Stomach (tissue), 19 donors: ENCODE measurements at places on chromosomes 1 and 21.
A peak's percentile ranks its signal among the peaks of the same experiment; 100 is the strongest.

- H3K4me1 ChIP-seq: no peaks in the 10 kb centered on the region
- no peaks in the 10 kb centered on the region for H3K36me3 ChIP-seq
- DNase-seq: no peak
- no peak overlapping the region for H3K4me3 ChIP-seq
These were observed 46.0 kb downstream of the GRHL3 start for GRCh38 chr1:24364975-24365678.

GRCh38 chr1:98298319-98298718 is 363.2 kb upstream of the SNX7 start:
- H3K27ac ChIP-seq: no peak overlapping the region
- H3K27me3 ChIP-seq: no peaks in the 10 kb centered on the region
- H3K4me3 ChIP-seq: no peak overlapping the region
- H3K4me1 ChIP-seq: no peaks in the 10 kb centered on the region
- no peaks in the 10 kb centered on the region for H3K36me3 ChIP-seq

- no peak overlapping the region for H3K27ac ChIP-seq
- H3K27me3 ChIP-seq: no peaks in the 10 kb centered on the region
- no peak for DNase-seq
- H3K36me3 ChIP-seq: no peaks in the 10 kb centered on the region
These were observed 127.6 kb upstream of the C1orf105 start for GRCh38 chr1:172292840-172293239.

DNA sequence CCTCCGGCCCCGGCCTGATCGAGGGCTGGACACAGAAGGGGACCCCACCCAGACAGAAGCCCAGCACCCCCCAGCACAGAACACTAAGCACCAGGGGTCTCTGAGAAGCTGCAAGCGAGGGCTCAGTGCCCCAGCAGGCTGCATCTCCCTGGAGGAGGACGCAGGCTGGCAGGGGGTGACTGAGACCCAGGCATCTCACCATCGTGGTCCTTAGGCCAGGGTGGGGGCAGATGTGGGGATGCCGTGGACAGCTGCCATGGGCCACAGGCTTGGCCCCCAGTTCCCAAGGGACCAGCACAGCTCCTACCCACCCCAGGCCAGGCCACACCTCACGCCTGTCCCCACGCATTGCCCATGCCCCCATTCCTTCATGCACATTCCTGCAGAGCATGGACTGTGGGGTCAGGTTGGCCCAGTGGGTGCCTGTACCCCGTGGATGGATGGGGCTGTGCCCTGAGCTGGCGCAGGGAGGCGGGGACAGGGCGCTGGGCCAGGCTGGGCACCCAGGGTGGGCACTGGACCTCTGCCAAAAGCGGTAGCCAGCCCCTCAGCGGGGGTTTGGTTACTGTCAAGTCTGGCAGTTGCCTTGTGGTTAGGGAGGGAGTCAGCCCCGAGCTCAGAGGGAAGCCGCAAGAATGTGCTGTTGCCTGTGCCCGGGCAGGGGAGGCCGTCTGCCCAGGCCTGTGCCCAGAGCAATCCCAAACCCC is 61.5 kb downstream of the ARHGEF16 start:
- H3K4me3 ChIP-seq: no peak overlapping the region
- H3K4me1 ChIP-seq: no peaks in the 10 kb centered on the region
- no peaks in the 10 kb centered on the region for H3K27me3 ChIP-seq
- peak; percentile 47 for DNase-seq
- no peak overlapping the region for H3K27ac ChIP-seq

DNA sequence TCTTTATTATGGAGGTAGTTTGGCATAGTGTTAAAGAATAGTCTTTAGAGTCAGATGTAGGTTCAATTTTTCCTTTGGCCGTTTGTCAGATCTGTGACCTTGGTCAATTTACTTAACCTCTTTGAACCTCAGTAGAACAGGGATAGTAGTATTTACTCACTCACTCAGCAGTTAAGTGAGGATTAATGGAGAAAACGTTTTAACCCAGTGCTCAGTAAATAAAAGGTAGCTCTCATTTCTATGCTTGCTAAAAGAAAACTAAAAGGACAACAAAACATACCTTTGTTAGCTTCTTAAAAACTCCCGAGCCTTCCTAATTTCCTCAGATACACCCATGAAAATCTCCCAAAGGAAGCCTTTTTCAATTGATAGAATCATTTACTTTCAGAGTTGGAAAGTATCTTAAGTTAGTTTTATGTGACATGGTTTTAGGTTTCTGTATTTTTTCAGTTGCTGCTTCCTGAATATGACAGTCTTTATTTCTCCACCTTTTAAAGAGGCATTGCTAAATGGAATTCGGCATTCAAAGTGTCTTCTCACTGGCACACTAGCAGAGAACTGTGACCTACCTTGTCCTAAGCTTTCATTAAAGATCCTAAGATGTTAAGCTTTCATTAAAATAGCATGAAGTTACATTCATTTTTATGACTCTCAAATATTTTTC is 7.8 kb downstream of the ABCD3 start:
- peak; percentile 35 for DNase-seq
- no peaks in the 10 kb centered on the region for H3K36me3 ChIP-seq
- no peaks in the 10 kb centered on the region for H3K27me3 ChIP-seq
- H3K4me1 ChIP-seq: peaks cover 86% of the 10 kb centered on the region
- H3K27ac ChIP-seq: peak overlapping the region; percentile 70

DNA sequence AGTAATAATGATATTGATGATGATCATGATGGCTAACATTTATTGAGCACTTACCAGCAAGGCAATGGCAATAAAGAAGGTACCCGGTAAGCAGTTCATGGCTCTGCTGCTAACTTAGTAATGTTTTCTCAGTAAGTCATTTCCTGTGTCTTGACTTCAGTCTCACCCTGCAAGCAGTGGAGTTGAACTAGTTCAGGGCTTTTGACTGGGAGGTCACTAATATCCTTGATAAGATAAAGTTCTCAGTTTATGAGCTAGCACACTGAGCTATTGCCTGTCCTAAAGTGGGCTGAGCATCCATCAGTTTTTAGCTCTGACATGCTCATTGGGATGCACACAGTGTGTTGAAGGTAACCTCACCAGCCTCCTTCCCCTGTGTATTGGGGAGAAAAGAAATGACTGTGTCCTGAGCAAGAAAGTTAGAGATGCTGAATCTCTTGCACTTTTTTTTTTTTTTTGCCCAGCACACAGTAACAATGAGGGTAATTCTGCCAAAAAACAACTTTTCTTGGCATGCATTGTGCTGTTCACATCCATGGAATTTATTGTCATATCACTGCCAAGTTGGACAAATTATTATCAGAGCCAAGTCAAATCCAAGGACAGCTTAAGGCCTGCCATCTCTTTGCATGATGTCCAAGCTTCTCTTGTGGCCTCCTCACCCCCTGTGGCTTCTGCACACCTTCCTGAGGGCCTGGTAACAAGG is 55.5 kb upstream of the GADD45A start:
- no peaks in the 10 kb centered on the region for H3K27me3 ChIP-seq
- H3K27ac ChIP-seq: no peak overlapping the region
- no peak for DNase-seq
- peaks cover 22% of the 10 kb centered on the region for H3K4me1 ChIP-seq

DNA sequence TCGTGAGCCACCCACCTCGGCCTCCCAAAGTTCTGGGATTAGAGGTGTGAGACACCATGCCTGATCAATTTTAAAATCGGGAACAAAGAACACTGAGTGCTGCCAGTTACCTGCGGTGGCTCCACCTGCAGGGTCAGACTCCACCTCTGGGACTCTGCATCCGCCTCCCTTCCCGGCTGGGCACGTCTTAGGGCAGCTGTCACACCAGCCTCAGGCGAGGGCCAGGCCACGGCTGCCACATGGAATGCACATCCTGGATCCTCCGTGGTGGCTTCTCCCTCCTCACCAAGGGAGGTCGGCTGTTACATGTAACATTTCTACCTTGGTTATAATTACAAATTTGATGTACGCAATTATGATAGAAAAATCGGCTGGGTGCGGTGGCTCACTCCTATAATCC is 5.9 kb upstream of the MXRA8 start:
- H3K4me3 ChIP-seq: no peak overlapping the region
- no peak overlapping the region for H3K27ac ChIP-seq
- DNase-seq: no peak
- peaks cover 13% of the 10 kb centered on the region for H3K27me3 ChIP-seq
- peaks cover 30% of the 10 kb centered on the region for H3K4me1 ChIP-seq
- H3K36me3 ChIP-seq: no peaks in the 10 kb centered on the region

DNA sequence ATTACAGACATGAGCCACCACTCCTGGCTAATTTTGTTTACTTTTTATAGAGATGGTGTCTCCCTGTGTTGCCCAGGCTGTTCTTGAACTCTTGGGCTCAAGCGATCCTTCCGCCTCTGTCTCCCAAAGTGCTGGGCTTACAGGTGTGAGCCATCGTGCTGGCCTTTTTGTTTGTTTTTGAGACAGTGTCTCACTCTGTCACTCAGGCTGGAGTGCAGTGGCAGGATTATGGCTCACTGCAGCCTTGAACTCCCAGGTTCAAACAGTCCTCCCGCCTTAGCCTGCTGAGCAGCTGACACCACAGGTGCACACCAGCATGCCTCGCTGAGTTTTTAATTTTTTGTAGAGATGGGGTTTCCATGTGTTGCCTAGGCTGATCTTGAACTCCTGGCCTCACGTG is 49.1 kb downstream of the ADARB1 start:
- H3K4me3 ChIP-seq: no peak overlapping the region
- no peak for DNase-seq
- H3K27ac ChIP-seq: no peak overlapping the region

- no peak overlapping the region for H3K27ac ChIP-seq
- no peaks in the 10 kb centered on the region for H3K4me1 ChIP-seq
- H3K27me3 ChIP-seq: no peaks in the 10 kb centered on the region
- no peak for DNase-seq
- no peaks in the 10 kb centered on the region for H3K36me3 ChIP-seq
These were observed 5.9 kb upstream of the ATXN7L2 start for GRCh38 chr1:109477821-109478220.

GRCh38 chr21:38631676-38632075 is 133.4 kb upstream of the ERG start:
- H3K27me3 ChIP-seq: no peaks in the 10 kb centered on the region
- no peaks in the 10 kb centered on the region for H3K4me1 ChIP-seq
- no peak overlapping the region for H3K4me3 ChIP-seq

DNA sequence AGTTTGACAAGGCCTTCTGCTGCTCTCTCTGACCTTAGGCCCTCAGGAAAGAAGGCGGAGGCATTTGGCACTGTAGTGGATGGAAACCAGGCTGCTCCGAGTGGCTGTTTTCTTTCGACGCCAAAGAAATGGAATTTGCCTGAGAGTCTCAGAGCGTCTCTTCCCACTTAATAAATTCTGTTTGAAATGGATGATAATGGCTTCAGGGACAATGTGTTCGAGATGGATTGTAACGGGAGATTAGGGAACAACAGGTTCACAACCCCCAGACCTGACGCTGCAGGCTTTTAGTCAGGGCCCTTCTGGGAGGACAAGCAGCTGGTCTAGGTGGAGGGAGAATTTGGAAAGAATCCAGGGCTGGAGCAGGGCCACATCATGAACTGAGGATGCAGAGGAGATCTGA is 58.6 kb downstream of the TLR5 start:
- H3K4me1 ChIP-seq: peaks cover 7% of the 10 kb centered on the region
- no peaks in the 10 kb centered on the region for H3K36me3 ChIP-seq
- no peaks in the 10 kb centered on the region for H3K27me3 ChIP-seq

DNA sequence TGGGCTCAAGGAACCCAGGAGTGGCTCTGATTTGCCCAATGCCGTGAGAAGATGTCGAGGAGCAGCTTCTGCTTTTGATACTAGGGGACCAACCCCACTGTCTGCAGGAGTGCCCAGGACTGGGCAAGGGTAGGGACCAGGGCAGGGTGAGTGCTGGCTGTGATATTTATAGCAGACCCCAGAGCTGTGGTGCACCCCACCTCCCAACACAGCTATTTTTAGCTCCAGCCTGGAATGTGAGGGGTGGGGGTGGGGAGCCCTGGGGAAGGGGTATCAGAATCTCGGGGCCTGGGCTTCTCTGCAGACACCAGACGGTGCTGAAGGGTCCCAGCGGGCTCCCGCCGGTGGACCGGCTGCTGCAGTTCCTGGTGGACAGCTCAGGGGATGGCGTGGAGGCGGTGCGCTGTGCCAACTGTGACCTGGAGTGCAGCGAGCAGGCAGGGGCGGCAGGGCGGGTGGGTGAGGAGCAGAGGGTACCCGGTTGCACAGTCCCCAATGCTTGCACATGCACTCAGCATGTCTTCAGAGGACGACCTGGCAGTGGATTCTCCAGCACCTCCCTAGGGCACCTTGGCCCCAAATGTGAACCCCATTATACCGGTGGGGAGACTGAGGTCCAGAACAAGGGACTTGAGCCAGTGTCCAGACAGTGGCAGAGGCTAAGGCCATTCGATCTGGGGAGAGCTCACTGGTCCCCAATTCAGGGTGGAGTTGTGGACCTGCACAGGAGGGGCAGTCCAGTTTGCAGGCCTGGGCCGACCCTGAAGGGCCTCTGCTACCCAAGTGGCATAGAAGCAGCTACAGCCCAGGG is 1.4 kb downstream of the RNF207 start:
- H3K27ac ChIP-seq: no peak overlapping the region
- peak overlapping the region; percentile 58 for H3K4me3 ChIP-seq
- H3K36me3 ChIP-seq: peaks cover 12% of the 10 kb centered on the region
- peaks cover 54% of the 10 kb centered on the region for H3K4me1 ChIP-seq
- no peak for DNase-seq
